ENCODE measurements at places on chromosomes 5 and 9.

GRCh38 chr5:110268283-110268682 is 458.2 kb downstream of the TMEM232 start:
- DNase-seq, result no peak

GRCh38 chr9:135971892-135972291 is 10.7 kb upstream of the UBAC1 start:
- peak; percentile 27 for DNase-seq

- DNase-seq, result no peak
These were observed 27.2 kb downstream of the PTTG1 start for GRCh38 chr5:160448886-160449285.

DNA sequence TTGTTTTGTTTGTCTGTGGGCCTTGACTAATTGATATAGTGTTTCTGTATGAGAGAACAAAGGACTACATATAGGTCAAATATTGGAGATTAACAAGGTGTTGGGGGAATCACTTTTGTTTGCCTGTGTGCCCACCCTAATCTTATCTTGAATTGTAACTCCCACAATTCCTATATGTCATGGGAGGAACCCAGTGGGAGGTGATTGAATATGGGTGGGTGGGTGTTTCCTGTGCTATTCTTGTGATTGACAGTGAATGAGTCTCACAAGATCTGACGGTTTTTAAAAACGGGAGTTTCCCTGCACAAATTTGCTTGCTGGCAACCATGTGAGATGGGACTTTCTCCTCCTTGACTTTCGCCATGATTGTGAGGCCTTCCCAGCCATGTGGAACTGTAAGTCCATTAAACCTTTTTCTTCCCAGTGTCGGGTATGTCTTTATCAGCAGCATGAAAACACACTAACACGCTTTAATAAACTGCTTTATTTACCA is 64.9 kb upstream of the HSPB3 start:
- no peak for DNase-seq

- DNase-seq, result no peak
These were observed 627.4 kb downstream of the TLR4 start for GRCh38 chr9:118331622-118332045.

- DNase-seq, result no peak
These were observed 16.8 kb downstream of the CD180 start for GRCh38 chr5:67179697-67180361.

GRCh38 chr5:113181409-113181808 is 204.8 kb downstream of the DCP2 start:
- DNase-seq, result no peak

DNA sequence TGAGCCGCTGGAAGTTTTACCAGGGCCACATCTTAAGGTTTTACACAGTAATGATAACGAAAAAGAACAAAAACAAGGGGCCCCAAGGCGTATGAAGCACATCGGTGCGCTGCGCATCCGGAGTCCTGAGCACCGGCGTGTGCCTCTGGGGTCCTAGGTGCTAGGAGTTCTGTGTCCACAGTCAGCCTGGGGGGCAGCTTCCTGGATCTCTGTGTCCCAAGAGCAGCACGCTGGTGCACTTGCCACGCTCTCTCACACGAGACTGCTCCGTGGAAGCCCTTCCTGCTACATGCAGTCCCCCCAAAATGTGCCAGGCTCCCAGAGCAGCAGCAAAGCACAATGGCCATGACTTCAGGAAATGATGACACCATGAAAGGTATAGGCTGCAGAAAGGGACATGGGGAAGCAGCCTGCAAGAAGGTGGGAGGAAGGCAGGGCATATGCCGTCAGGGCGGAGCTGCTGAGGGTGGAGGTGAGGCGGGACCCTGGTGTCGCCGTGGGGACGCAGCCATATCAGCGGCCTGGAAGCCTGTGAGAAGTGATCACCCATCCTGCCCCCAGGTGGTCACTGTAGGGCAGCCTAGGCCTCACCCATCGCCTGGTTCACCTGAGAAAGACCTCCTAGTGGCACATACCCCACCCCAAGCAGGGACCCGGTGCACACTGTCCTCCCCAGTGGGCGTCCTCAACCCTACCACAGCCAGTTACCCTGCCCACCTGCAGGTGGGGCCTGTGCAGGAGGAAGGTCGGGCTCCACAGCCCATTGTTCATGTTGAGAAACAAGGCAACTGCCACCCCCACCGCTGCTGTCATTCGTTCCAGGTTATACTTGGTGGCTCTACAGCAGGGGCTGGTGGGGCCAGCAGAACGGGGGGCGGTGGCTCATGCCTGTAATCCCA is 23.6 kb upstream of the SLC6A3 start:
- no peak for DNase-seq

DNA sequence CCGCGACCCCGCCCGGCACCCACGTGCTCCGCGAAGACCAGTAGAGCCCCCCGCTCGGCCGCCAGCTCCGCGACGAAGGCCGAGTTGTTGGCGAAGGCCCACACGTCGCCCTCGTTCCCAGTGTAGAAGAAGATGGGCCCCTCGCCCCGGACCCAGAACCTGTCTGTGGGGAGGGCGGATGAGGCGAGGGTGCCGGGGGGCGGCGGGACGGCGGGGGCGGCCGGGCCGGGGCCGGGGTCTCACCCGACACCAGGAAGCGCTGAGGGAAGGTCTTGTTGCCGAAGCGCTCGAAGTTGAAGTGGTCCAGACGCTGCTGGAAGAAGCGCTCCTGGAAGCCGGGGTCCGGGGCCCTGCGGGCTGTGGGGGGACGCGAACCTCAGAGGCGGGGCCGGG is 317 bp downstream of the DPP7 start:
- no peak for DNase-seq

DNA sequence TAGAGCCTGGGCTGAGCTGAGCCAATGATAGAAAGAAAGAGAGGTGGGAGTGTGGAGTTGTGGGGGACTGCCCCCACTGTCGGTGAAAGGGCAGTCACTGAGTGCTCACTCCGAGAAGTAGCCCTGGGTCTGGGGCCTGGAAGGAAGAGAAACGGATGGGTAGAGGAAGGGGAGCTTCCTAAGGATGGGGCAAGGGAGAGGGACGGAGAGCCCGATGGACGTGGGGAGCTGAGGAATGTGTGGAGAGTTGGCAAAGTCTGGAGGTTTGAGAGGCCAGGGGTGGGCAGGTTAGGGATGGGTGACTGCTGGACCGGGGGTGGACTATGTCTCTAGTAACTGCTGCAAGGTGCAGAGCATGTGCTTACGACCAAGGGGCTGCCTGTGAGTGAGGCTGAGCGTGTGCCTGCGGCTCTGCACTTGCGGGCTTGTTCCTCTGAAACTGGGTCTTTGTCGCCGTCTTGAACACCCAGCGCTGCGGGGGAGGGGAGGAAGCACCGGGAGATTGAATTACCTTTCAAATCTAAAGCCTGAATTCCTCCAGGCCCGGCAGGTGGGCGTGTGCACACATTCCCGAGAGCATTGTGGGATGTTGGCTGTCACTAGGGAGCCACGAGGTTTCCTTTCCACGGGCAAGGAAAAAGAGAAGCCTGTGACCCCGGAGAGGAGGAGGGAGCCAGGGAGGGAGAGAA is 76.4 kb upstream of the ARAP3 start:
- DNase-seq, result no peak

DNA sequence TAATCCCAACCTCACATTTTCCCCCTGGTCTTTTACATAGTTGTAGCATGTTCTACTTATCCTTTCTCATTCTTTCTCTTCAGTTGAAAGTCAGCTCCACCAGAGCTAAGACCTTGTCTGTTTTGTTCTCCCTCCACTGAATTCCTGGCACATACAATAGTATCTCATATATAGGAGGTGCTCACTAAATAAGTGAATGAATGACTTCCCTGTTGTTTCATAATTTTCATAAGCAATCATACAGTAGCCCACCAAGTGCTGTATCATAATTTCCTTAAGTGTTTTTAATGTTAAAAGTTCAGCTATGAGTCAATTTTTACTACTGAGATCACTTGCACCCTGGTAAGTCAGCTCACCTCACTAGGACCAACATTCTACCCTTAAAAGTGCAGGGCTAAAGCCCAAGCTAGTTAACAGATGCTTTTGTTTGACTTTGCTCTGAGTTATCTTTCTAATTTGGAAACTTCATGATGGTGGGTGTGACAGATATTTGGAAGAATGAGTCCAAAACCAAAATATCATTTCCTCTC is 27.6 kb downstream of the TMEM245 start:
- DNase-seq, result no peak

GRCh38 chr9:126411225-126411947 is 84.8 kb downstream of the MVB12B start:
- no peak for DNase-seq

DNA sequence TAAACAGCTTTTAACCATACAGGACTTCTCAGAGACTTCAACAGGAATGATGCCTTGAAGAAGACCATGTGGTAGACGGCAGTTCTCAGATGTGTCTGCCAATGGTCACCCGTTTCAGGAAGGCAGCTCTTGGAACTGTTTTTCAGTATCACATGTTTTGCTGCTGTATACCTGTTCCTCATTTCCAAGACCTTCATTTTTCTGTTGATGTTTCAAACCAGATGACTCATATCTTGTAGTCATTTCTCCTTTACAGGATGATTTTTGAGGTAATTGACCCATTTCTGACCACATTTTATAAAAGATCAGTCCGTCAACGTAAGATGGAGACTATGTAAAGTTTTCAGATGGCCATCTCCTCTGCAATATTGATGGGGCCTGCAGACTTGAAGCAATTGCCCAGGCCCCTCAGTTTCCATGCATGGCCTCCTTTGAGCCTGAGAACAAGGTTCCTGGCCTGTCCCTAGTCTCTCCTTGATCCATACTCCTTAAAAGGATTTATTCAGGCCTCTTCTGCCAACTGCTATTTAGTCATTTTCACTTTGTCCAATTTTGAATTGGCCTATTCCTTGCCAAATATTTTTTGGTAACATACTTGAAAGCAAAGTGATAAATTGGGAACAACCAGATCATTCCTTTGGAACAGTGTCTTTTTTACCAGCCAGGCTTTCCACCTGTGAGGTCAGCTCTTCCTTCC is 128.6 kb downstream of the PDZD2 start:
- no peak for DNase-seq

GRCh38 chr5:126311766-126312165 is 111.4 kb upstream of the GRAMD2B start:
- no peak for DNase-seq

DNA sequence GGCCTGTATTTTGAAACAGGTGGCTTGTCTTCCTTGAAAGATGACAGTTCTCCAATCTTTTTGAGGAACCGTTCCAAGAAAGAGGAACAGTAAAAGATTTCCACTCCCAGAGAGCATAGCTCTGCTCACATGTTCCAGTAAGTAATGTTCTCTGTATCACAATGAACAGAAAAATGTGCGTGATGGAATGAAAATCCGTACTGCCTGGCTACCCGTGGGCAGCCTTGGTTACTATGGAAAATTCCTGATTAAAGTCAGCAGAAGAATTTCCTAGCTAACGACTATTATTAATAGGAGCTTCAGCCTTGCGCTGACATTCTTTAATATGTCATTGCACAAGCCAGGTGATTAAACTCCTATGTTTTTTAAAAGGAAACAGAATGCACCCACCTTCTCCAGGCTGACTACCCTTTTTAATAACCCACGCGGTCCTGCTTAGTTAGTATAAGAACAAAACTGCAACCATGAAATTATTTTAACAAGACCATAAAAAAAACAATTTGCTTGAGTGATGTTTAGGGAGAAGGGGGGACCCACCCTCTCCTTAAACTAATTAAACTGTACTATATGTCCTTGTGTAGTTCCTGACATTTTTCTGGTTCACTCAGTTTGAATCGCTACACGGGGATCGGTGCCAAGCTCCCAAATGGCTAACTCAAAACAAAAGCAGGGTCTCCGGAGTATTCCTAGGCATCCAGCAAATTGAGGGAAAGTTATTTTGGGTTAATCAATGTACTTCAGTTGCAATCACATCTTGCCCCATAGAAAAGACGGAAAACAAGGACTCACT is 54.8 kb upstream of the CPEB4 start:
- no peak for DNase-seq

DNA sequence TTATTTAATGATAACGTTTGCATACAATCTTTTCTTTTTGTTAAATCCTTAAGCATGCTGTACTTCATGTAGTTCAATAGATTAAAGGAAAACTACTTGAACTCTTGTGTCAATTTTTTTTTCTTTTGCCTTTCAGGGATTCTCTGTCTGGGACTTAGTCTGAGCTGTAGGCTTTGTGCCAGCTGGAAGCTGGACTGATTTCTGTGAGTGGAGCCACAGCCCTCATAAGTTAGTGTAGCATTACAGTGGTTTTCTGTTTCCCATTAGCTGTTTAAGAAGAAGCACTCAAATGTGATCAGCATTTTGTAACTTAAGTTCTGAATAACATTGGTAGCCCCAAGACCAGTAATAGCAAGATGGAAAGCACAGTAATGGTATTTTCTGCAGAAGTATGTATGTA is 330.6 kb upstream of the MEF2C start:
- DNase-seq, result no peak

- no peak for DNase-seq
These were observed 216.9 kb downstream of the TTLL11 start for GRCh38 chr9:121876255-121876654.

- DNase-seq, result no peak
These were observed 756.4 kb upstream of the DMAC1 start for GRCh38 chr9:8555762-8556500.

GRCh38 chr5:142531977-142532780 is 153.7 kb downstream of the FGF1 start:
- no peak for DNase-seq

DNA sequence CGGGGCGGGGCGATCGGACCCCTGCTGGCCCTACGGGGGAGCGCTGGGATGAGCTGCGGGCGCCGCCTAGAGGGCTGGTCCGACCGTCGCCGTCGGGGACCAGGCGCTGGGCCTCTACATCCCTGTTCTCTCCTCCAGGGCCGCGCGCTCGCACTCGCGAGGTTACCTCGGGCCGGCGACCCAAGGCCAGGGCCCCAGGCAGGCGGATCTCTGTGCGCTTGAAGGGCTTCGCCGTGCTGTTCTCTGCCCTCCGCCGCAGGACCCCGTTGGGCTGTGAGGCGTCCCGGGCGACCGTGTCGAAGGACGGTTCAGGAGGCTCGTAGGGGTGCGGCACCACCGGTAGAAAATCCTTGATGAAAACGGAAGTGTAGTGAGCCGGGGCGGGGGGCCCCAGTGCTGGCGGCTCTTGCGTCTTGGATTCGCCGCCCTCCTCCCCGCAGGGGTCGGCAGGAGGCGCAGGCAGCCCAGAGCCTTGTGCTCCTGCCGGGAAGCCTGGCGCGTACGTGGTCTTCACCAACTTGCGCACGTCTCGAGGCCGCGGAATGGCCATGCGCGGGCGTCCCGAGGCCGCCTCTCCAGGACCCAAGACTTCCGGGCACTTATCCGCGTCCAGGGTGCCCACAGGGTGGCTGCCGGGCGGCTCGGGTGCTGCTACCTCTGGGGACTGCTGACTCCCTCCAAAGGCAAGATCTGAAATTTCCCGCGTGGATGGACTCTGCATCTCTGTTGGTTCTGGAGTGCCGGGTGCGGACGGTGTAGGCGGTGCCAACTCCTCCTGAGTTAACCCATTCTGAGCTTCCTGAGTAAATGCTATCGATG is 2.0 kb downstream of the PROB1 start:
- peak; percentile 65 for DNase-seq

GRCh38 chr9:78856144-78856543 is 559.2 kb downstream of the PSAT1 start:
- no peak for DNase-seq

GRCh38 chr5:51188001-51188591 is 195.2 kb upstream of the ISL1 start:
- DNase-seq, result no peak
